Non-pigmented ciliary epithelial cell (primary cell): ENCODE measurements at places on chromosomes 1 and 21.

DNA sequence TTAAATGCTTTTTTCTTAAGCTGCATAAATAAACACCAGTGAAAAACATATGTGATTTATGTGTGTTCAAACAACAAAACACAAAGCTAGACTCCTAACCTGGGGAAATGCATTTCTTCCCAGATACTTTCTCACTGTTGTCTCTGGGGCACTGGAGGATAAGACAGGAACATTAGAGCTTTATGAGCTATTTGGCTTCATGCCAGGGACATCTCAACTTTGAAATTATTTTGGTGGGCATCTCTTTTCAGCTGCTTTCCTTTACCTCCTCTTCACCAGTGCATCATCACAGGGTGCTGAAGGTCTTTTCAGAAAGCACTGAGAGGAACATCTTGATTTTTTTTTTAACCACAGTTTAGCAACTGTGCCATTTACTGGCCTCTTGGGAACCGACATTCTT lies 212.9 kb downstream of the DNM3 start:
- no peak for DNase-seq

DNA sequence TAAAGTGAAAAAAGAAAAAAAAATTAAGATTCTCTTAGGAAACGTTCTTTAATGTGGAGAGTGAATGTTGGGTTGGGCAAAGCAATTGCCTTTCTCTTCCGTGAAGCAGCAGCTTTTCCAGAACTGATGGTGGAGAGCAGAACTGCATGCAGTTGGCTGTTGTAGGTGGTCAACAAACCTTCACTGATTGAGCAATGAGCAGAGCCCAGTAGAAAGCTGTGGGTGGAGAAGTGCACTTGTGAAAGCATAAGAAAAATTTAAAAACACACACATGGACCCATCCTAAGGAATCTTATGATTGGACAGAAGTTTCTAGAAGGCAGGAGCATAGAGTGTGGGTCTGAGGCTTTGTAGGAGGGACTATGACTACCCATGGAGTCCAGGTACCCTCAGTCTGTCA lies 4.5 kb downstream of the PRELP start:
- DNase-seq, result no peak

DNA sequence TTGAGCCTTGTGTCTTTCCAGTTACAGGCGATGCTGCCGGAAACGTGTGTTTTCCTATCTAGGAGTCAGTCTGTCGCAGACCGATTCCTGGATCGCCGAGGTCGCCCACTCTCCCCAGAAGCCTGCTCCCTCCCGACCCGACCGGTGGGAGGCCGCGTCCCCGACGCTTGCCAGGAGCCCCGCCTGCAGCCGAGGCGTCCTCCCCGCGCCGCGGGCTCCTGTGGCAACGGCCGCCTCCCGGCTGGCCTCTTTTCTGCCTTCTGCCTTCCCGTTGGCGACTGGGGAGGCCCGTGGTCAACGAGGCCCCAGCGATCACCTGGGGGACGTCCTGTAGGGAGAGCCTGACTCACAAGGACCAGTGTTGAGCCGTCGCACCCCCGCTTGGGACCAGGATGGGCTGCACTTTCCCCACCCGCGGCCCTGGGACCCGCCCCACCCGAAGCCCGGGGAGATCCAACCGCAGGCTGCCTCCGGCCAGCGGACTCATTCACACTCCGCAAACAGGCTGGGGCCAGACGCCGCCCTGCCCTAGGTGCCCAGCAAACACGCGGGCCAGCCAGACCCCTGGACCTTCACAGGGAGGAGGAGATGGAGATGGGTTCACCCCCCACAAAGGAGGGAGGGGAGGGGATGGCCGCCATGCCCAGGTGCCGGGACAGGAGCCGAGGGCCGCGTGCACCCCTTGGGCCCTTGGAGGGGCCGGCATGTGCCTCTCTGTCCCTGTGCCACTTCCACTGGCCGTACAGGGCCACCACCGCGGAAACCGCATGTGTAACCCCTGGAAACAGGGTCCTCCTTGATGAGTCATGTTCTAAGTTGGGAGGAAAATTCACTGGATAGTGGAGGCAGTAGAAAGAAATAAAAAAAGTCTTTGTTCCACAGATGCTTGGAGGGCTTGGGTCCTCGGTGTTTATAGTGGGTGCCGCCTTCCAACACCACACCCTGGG lies 7.2 kb upstream of the COL6A1 start:
- no peak for DNase-seq

DNA sequence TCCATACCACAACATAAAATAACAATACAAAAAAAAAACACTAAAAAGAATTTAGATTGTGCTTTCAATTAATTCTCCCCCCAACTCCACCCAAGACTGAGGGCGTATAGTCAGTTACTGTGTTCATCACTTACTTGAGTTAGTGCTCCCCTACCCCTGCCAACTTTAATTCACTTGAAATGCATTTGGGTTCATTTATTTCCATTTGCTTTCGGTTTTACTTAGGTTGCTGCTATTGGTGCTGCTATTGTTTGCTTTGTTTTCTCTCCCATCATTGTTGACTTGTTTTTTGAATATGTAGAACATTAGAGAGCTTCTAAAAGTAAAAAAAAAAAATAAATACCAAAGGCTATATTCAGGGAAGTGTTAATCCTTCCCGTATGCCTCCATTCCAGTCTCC lies 10.7 kb upstream of the CYYR1 start:
- DNase-seq, result no peak

- no peak for DNase-seq
Observed at GRCh38 chr1:232970508-232970907, 20.1 kb downstream of the NTPCR start.

- DNase-seq, result no peak
Observed at GRCh38 chr1:13550663-13551062, 33.0 kb upstream of the PDPN start.

DNA sequence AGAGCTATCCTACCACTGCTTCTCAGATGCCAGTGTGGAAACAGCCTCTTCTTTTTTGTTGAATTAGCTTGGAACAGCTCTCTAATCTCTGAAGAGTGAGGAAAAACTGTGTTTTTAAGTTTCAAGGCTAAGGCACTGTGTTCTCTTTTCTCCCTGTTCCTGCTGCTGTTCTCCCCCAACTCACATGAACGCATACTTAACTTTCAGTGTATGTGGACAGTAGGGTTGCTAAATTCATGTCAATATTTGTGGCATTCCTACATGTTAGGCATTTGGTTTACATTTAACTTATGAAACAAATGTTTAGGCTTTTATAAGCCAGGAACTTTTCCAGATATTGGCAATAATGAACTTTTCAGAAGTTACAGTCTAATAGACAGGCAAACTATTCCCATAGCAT lies 6.8 kb downstream of the BACH1 start:
- DNase-seq, result no peak

DNA sequence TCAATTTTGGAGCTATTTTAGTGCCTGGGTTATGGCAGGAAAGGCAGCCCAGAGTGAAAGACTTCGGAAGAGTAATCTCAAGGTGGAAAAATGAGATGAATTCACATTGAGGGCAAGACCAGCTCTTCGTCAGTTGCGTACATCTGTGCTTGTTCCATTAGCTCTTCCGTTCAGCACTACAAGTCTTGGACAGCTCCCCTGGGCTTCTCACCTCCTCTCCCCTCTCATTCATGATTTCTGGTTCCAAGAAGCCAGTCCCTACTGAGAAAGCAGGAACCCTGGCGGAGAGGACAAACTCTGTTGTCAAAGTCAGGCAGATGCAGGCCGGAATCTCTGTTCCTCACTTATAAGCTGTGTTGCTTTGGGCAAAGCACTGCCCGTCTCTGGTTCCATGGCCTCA lies 76.5 kb downstream of the ACTL8 start:
- DNase-seq, result peak; percentile 13

DNA sequence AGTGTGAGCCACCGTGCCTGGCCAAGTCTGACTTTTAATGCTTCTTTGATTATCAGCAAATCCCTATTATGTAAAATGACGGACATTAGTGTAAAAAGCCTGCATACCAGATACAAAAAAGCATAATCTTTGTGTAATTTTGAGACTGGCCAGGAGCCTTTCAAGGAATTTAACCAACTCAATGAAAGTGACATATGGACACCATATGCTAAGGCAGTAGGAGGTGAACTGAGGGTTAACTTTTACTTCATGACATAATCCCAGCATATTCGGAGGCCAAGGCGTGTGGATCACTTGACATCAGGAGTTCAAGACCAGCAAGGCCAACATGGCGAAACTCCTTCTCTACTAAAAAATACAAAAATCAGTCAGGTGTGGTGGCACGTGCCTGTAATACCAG lies 94.6 kb downstream of the EIF4G3 start:
- no peak for DNase-seq

DNA sequence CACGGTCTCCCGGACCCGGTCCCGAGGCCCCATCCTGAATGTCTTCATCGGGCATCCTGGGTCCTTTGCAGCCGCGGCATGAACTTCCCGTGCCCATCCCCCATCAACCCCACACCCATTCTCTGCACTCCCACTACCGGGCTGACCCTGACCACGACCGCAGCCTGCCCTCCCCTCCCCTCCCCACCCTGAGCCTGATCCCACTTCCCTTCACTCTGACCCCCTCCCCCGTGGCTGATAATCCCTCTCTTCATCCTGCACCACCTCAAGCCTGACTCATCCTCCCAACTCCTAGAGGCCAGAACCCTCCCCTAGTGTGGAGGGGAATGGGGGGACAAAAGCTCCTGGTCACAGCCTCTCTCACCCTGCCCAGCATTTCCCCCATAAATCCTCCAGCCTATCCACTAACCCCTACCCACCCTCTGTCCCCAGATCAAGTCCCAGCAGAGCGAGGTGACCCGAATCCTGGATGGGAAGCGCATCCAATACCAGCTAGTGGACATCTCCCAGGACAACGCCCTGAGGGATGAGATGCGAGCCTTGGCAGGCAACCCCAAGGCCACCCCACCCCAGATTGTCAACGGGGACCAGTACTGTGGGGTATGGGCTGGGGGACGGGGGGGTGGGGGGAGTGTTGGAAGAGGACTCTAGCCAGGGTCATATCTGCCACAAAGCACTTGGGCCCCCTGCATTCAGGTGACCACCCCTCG lies 602 bp downstream of the SH3BGRL3 start:
- DNase-seq, result no peak

DNA sequence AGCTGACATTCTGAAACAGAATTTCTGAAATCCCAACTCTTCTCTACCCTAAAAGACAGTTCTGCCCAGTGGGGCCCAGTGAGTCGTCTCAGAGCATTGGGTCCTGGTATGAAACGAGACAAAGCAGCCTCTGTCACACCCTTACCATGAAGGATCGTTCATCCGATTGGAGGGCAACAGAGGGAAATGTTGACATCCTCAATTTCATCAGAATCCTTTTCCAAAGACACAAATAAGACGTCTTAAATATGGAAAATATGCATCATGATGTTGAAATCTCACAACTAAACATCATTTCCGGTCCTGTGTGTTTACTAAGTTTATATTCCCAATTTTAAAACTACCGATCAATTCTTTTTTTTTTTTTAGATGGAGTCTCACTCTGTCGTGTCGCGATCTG lies 112.1 kb upstream of the SLC45A1 start:
- no peak for DNase-seq

DNA sequence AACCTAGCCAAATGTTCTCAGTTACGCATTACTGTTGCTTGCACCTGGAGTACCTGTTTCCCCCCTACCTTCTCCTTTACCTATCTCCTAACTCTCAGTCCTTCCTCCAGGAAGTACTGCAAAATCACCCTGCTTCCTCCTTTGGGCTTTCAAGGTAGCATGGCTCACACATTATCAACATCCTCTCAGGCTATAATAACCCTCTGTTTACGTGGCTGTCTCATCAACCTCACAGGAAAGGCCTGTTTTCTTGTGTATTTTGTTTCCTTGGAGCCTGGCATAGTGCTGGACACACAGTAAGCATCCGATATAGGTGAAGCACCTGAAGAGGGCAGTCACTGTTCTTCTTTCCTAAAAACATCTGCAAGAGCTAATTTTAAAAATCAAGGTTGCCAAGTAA lies 32.7 kb upstream of the ANGPTL7 start:
- no peak for DNase-seq

- no peak for DNase-seq
Observed at GRCh38 chr1:14773396-14774025, 175.0 kb downstream of the KAZN start.

GRCh38 chr1:81548918-81549587 lies 251.7 kb upstream of the ADGRL2 start:
- no peak for DNase-seq

DNA sequence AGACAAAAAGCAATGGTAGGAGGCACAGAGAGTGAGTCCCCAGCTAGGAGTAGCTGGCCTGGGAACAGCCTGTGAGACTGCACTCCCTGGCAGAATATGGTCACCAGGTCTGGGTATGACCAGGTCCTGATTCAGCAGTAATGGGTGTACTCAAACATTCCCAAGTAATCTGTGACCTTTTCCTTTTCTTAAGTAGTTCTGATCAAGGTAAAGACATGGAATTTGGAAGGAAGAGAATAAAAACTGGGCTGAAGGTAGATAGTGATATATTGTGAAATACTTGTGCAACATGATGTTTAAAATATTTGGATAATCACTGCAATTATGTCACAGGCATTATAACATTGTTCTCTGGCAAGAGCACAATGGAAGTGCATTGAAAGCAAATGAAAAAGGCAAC lies 147.2 kb upstream of the DPYD start:
- no peak for DNase-seq

DNA sequence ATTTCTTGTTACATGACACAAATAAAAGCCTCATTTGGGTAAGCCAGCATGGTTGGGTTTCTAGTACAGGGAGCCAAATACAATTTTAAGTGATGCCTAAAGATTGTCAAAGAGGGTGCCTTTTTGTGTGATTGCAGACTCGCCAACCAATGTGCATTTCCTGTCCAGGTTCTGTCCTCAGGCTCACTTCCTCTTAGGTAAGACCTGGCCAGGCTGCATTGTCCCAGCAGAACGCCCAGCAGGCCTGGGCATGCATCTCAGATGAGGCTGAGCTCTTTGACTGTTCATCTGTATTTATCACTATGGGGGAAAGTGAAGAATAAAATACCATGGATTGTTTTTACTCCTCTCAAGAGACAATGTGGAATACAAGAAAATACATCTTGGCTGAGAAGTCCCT lies 49.7 kb downstream of the KCNC4 start:
- DNase-seq, result no peak

DNA sequence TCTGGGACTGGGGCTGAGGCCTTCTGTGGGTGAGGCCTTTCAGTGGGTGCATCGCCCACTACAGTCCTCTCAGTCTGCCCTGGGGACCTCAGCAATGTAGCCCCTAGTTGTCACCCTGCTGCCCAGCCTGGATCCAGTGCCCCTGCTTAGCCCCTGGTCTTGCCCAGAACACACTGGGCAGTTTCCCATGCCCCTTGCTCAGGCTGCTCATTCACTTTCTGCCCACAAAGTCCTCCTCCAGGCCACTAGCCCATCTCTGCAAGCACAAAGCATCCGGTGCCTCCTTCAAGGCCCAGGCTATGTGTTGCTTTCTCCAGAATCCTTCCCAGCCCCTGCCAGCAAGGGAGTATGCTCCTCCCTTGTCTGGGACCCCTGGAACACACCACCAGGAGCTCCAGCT lies 5.4 kb upstream of the ADORA1 start:
- DNase-seq, result no peak

GRCh38 chr1:53459321-53460175 lies at the start of gene DMRTB1:
TSS of gene DMRTB1 (plus strand) at chr1:53459399. CDS start at chr1:53459454, 55 bp downstream.
- no peak for DNase-seq

GRCh38 chr1:184889902-184890301 lies 84.4 kb downstream of the NIBAN1 start:
- DNase-seq, result no peak
